ENCODE measurements at places on chromosomes 2 and 18. TPM values are rescaled to one million over a fixed set of nuclear protein-coding genes. Genes with fewer than 3 reads are reported as not detected.

GRCh38 chr18:49565612-49566011 lies 3.8 kb downstream of the LIPG start:
- DNase-seq = peak; percentile 70

DNA sequence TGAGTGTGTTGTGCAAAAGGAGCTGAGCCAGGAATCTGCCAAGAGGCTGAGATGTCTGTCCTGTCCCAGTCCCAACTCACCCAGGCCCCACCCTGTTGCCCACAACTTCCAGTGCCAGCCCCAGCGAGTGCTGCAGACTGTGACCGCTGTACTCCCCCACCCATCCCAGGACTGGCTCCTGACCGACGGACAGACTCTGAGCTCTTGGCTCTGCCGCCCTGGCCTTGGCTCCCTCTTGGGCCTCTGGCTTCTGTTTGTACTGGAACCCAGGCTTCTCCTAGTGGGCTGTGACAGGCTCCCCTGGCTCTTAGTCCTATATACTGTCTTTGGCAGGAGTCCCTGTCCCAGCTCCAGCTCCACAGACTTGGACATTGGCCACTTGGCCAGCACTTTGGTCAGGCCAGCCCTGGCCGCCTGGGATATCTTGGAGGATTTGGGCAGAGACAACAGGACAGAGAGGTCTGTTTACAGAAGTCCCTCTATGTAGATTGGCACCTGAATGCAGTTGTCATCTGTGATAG lies 41.1 kb downstream of the ACOXL start:
- peak; percentile 54 for DNase-seq

GRCh38 chr2:52639692-52640091 lies 1127.9 kb upstream of the CHAC2 start:
- no peak for DNase-seq

GRCh38 chr18:66792466-66792865 lies 188.6 kb upstream of the CDH19 start:
- DNase-seq = no peak

GRCh38 chr2:127181851-127182250 lies 38.2 kb downstream of the CYP27C1 start:
- no peak for DNase-seq

- DNase-seq = no peak
These were observed 4.8 kb upstream of the STAT4 start for GRCh38 chr2:191155608-191156071.

- peak; percentile 53 for DNase-seq
These were observed 234.0 kb downstream of the KLHL29 start for GRCh38 chr2:23618794-23619530.

DNA sequence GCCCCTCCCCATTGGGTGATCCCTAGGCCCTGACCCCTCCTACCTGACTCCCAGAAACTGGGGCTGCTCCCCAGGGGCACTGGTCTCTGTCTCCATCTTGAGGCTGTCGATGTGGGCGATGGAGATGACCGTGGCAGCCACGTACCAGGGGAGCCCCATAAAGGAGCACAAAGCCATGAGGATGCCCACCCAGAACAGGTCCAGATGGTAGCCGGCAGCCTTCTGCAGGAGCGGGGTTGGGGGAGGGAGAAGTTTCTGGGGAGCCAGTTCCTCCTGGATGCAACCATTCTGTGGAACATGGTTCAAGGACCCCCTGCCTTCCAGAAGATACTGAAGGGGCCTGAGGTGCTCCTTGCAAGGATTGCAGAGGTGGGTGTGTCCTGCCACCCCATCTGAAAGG lies 34.0 kb downstream of the MTHFD2 start:
- DNase-seq = no peak

The IL36A gene
- total RNA-seq = not detected

The SMYD1 gene
- total RNA-seq = 0.06 TPM

The TNFAIP6 gene
- total RNA-seq = 15.9 TPM

The ZNF532 gene
- total RNA-seq = 106 TPM

Data from spinal cord (tissue), 10 donors.